ENCODE measurements at places on chromosomes 13 and 19.

DNA sequence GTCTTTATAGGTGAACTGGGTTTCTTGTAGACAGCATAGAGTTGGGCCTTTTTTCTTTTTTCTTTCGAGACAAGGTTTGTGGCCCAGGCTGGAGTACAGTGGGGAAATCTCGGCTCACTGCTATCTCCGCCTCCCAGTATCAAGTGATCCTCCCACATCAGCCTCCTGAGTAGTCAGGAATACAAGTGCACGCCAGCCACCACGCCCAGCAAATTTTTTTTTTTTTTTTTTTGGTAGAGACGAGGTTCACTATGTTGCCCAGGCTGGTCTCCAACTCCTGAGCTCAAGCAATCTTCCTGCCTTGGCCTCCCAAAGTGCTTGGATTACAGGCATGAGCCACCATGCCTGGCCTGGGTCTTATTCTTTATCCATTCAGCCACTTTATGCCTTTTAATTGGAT lies 5.1 kb upstream of the CALM3 start:
- DNase-seq: no peak

GRCh38 chr19:3187662-3188511 lies 2.2 kb downstream of the NCLN start:
- no peak for DNase-seq

- DNase-seq: no peak
Measured at GRCh38 chr13:64417581-64417980, 2812.6 kb downstream of the PCDH9 start.

DNA sequence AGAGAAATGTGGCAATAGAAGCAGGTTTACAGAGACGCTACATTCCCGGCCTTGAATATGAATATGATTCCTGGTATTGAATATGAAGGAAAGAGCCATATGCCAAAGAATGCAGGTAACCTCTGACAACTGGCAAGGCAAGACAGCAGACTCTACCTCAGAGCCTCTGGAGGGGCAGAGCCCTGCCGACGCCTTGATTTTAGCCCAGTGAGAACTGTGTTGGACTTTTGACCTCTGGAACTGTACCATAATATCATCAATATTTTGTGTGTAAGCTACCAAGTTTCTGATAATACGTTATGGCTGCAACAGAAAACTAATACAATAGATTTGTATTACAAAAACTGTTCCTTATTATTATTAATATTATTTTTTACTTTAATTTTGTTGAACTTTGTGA lies 219.7 kb downstream of the FGF14 start:
- DNase-seq: no peak

DNA sequence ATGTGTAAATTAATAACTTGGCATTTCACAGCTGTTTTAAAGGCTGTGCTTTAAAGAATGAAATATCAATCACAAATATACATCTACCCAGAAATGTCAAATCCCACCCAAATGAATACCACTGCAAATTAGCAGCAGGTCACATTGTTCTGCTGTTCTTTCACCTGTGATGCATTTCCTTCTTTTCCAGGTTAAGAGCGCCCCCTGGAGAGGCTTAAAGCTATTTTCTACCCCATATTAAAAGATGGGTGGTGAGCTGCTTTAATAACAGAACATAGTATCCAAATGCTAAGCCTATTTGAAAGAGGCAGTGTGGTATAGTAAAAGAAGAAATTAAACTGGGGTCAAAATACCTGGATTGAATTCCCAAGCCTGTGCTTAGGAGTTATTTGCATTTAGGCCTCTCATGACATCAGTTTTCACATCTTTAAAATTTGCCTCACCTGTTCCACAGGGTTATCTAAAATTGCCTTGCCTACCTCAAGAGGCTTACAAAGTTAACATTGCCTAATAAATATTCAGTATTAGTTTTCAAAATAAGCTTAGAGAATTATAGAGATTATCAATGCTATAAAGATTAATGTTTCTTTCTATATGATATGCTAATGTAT lies 396.9 kb upstream of the SLITRK5 start:
- DNase-seq: peak; percentile 79

GRCh38 chr19:594265-594870 lies 4.7 kb downstream of the HCN2 start:
- DNase-seq: no peak

DNA sequence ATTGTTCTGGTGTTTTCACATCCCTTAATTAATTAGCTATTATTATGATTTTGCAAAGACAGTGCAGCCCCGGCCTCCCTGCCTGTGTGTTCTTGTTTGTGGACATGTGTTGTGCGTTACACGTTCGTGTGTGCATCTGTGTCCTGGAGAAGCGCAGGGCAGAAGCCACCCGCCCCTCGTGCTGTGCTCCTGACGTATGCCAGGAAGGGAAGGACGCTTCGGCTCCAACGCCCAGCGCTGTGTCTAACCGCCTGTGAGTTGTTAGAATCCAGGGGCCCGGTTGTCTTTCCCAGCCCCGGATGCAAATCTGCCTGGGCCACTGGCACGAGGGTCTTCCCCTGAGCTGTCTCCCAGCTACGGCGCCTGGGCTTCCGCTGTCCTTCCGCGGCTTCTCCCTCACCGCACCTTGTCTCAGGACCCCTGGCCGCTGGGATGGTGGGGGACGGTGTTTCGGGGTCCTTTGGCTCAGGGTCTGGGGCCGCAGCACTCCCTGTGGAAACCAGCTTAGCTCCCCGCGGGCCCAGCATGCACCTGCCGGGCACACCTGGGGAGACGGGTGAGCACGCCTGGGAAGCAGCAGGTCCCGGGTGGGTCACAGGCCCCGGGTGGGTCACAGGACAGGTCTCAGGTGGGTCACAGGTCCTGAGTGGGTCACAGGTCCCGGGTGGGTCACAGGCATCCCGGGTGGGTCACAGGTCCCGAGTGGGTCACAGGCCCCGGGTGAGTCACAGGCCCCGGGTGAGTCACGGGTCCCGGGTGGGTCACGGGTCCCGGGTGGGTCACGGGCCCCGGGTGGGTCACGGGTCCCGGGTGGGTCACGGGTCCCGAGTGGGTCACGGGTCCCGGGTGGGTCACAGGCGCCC lies 51.5 kb downstream of the GAS6 start:
- DNase-seq: no peak

DNA sequence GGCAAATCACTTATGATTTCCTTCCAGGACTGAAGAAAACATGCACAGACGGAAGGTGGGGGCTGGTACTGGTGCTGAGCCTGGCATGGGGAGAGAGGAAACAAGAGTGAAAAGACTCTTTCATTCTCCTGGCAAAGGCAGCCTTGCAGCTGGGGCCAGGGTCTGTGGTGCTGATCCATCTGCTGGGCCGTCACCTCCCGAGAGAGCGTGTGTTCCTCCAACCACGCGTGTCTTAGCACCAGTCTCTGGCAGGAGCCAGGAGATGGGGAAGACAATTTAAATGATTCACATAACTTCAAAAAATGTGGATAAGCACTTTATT lies 23.9 kb upstream of the SPART start:
- DNase-seq: no peak

GRCh38 chr13:36850790-36851438 lies 31.9 kb downstream of the RFXAP start:
- DNase-seq: peak; percentile 7

DNA sequence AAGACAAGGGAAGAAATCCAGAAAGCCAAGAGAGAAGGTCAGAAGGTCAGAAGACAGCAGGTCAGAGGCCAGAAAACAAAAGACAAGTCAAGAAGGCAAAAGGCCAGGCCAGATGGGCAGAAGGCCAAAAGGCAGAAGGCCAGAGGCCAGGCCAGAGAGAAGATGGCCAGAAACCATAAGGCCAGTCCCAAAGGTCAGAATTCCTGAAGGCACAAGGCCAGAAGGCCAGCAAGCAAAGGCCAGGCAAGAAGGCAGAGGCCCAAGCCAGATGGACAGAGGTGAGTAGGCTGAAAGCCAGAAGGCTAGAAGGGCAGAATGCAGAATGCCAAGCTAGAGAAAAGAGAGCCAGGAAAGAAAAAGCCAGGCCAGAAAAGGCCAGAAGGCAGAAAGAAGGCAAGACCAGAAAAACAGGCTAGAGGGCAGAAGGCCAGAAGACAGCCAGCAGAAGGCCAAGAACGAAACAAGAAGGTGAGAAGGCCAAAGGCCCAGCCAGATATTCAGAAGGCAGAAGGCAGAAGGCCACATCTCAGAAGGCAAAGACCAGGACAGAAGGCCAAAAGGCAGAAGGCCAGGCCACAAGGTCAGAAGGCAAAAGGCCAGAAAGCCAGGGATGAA lies 186.3 kb downstream of the TUBA3C start:
- no peak for DNase-seq

DNA sequence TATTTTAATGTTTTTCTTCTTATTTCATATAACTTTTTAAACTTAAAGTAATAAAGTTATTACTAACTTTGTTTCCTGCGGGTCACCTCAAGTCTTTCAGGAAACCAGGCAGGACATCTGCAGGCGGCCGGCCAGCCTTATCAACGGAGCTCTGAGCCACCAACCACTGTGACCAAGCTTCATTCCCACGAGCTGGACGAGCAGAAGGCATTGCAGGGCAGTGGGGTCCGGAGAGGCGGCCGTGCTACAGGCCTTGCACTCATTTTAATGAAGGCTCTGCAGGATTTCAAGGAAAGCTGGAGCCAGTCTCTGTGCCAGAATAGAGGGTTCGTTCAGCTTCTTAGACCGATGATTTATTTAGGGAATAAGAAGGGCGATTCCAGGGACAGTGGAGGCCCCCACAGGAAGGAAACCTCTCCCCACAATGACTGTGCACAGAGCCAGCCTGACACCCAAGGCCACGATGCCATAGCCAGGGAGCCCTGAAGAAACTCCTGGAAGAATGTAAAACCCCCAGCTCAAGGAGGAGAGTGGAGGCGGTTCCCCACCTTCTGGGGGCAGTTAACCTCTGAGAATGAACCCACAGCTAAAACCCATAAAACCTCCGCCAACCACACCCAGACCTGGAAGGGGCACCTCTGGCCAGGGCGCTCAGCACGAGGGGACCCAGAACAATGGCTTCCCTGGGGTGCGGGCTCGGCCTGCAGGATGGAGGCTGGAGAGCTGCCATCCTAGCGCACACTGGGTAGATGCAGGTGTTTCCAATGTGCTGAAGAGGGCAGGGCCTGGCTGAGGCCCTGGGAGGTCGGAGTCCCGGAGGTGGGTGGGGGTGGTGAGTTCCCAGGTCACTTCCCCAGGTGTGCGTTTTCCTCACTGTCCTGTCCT lies 75.0 kb downstream of the RASA3 start:
- DNase-seq: peak; percentile 29

DNA sequence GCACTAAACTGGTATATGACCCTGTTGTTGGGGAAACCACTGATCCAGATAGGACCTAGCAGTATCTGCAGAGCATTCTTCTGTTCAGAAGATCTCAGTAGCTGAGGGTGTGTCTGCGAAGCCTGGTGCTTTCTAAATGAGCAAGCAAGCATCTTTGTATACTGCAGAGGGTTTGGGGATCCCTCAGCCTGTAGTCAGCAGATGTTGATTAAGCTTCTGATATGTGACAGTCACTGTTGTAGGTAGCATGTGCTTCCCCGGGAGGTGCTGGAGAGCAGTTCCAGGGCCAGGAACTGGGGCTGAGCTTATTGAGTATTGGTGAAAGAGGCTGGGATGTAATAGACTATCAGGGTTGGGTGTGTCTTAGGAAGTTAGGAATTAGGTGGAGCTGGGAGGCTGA lies 1.5 kb downstream of the SCAF1 start:
- DNase-seq: no peak

- no peak for DNase-seq
Measured at GRCh38 chr13:48783181-48783630, 129.5 kb downstream of the CYSLTR2 start.

- no peak for DNase-seq
Measured at GRCh38 chr13:99894840-99895443, 76.6 kb downstream of the ZIC5 start.

DNA sequence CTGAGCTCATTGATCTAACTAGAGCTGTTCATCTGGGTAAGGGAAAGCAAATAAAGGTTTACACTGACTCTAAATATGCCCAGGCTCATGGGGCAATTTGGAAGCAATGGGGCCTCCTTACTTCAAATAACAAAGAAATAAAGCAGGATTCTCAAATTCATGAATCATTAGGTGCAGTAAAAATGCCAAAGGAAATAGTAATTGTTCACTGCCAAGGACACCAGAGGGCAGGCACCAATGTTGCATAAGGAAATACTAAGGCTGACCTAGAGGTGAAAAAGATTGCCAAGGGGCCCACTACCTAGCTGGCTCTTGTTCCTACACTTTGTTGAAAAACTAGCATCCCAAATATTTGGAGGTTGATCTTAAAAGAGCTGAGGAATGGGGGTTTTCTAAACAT lies 1686.7 kb upstream of the MIR17HG start:
- no peak for DNase-seq

DNA sequence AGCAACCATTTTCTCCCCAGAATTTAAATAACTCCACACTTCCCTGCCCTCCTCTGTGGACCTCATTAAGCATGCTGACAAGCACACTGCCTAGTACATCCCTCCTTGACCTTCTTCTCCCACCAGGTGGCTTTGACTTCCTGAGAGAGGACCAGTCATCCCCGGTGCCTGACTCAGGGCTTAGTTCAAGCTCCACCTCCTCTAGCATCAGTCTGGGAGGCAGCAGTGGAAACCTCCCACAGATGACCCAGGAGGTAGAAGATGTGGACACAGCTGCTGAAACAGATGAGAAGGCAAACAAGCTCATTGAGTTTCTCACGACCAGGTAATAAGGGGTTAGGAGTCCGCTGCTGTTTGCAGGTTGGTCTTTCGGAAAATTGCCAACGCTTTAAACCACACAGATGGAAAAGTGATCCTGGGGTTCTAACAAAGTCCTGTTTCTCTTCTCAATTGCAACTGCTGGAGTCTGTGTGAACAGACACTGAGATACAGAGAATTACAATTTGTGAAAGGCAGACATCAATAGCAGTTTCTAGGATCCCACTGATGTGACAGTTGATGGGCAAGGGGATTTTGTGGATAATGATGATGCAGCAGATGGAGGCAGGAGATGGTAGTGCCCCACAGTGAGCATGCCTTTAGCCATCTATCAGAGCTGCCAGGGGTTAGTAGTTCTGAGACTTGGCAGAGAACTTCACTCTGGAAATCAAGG lies 86.7 kb downstream of the ZAR1L start:
- DNase-seq: peak; percentile 88

DNA sequence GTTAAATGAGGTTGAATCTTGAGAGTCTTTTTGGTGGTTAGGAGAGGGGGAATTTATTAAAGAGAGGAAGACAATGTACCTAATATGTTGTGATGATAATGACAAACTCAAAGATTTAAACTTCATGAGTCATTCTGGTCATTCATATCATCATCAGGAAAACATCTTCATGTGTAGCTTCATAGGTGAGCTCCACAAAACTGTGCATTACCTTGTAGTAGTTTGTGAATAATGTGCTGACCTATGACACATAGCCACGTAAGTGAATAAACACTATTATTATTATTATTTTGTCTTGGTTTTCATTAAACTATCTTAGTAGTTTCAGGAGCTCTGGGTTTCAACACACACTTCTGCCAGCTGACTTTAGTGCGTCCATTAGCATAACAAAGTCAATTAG lies 997 bp upstream of the GPC6 start:
- no peak for DNase-seq

- no peak for DNase-seq
Measured at GRCh38 chr19:872266-872951, 12.9 kb downstream of the CFD start.

GRCh38 chr13:83340170-83340569 lies 542.1 kb downstream of the SLITRK1 start:
- peak; percentile 0 for DNase-seq

GRCh38 chr13:51282322-51282721 lies 57.2 kb upstream of the SERPINE3 start:
- no peak for DNase-seq

Data from NCI-H345 (cell line).